ENCODE measurements at places on chromosomes 2 and 18. TPM values are rescaled to one million over a fixed set of nuclear protein-coding genes. Genes with fewer than 3 reads are reported as not detected.

- no peak for DNase-seq
These were observed 90.6 kb downstream of the SLC4A3 start for GRCh38 chr2:219718066-219718465.

GRCh38 chr2:16303761-16304160, 361.9 kb downstream of the CYRIA start:
- no peak for DNase-seq

GNAL gene
- 0.15 TPM for total RNA-seq

DNA sequence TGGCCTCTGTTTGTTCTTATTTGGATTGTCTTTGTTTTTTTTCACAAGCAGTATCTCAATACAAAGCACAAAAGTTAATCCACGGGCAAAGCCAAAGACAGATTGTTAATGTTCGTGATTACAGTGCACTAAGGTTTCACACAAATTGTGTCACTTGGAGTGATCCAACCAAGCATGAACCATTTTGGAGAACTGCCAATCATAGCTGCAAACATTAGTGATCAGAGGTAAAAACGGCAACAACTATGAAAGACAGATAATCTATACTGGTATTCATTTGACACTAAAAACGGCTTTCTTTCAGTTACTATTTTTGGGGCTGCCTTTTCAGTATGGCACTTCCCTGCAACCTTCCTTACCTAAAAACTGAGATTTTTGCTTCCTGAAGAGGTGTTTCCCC, 213.1 kb upstream of the GULP1 start:
- peak; percentile 33 for DNase-seq

GRCh38 chr2:181781078-181781786, 100.9 kb upstream of the NEUROD1 start:
- DNase-seq = peak; percentile 78

- no peak for DNase-seq
These were observed 8.0 kb upstream of the MYL1 start for GRCh38 chr2:210323003-210323402.

NABP1 gene
- 37.5 TPM for total RNA-seq

C2orf80 gene
- not detected for total RNA-seq

DNA sequence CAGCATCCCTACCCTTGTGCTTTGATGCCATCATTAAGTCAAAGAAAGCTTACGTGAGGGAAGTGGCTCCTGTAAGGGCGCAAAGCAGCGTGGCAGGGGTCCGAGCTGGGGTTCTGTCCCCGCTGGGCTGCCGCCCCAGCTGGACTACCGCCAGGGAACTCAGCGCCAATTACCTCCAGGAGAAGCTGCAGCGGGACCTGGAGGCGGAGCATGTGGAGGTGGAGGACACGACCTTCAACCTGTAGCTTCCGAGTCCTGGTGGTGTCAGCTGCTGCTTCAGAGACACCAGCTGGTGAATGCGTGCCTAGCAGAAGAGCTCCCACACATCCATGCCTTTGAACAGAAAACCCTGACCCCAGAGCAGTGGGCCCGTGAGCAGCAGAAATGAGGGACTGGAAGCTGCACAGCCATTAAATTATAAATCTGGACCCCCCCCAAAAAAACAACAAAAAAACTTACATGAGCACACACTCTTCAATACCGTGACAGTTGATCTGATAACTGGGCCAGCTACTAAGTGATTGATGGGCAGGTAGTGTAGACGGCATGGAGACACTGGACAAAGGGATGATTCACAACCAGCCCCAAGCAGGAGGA, 20.1 kb upstream of the YES1 start:
- DNase-seq = peak; percentile 17

CROCC2 gene
- total RNA-seq = not detected

Data from M059J (cell line).